ENCODE measurements at places on chromosomes 2 and 18. TPM values are rescaled to one million over a fixed set of nuclear protein-coding genes. Genes with fewer than 3 reads are reported as not detected.

DNA sequence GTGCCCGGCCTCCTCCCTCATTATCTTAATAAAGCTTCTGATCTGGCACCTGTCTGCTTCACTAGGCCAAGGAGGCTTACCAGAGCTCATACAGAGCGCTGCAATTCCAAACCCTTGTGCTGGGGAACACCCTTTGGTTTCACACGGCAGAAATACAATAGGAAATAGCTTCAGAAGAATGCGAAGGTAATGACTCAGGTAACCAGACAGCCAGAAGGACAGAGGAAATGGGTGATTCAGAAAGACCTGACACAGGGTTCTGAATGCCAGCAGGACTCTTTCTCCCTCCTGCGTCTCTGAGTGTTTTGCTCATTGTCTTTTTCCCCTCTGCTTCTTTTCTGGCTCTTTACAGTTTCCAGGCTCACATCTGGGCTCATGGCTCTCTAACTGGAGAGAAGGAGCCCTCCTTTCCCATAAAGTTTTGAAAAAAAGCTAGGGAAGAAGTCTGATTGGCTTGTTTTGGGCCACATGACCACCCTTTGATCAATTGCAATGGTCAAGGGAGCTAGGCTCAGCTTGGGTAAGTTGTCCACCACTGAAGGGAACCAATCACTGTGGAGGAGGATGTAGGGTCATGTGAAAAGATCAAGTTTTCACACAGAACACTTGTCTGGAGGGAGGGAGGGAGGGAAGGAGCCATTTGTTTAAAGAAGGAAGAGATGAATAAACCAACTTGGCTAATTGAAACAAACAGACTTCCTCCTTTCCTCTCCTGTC lies 90.5 kb upstream of the UPP2 start:
- no peak for DNase-seq

- no peak for DNase-seq
Measured at GRCh38 chr18:70462078-70462439, 173.2 kb downstream of the SOCS6 start.

- no peak for DNase-seq
Measured at GRCh38 chr2:206721256-206721920, 3.2 kb upstream of the DYTN start.

DNA sequence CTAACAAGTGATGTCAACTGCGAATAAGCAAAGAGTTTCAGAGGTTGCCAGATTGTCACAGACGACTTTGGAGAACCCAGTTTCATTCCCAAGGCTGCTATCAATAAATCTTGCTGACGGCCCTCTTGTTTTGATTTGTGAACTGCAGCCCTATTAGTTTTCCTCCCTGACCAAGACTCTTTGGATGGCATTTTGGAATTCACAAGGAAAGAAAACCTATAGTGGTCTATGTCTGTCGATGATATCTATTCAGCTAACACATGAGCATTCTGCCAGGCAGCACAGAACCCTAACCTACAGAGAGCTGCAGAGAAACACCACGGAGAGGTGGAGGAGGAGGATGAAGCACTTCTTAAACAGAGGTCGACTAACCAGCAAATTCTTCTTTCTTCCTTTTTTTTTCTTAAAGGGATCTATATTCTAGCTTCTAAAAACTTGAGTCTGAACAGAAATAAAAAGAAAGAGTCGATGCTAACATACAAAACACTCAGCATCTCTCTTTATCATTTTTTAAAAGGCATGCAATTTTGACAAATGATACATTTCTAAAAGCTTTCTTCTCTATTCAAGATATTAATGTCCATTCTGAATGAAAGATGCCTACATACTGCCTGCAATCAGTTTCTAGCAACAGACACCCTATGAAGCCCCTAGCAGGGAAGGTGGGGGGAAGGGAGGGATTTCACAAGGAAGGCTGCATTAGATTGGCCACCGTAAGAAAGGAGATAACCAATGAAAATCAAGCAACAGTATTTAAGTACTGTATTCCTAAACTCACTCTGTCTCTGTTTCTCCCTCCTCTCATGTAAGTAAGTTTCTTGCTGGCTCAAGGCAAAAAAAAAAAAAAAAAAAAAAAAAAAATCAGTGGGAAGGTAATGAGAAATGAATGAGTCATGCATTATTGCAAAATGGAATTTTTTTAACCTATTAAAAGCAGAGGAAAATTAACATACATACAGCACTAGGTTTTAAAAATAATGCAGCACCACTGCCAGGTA lies 83.0 kb upstream of the CHRNA1 start:
- DNase-seq = no peak

DNA sequence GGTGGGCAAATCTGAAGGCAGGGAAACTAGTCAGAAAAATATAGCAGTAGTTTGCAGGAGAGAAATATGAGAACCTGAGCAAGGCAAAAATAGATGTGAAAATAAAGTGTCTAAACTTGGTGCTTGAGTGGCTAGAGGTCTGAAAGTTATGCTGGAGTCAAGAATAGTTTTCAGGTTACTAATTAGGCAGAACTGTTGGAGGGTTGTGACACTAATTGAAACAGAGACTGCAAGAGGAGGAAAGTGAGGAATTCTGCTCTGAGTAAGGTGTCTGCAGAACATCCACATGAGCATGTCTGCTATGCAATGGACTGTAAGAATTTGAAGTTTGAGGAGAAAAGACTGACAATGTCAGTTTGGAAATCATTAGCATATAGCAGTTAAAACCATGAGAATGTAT lies 444.0 kb upstream of the LRRTM1 start:
- no peak for DNase-seq

DNA sequence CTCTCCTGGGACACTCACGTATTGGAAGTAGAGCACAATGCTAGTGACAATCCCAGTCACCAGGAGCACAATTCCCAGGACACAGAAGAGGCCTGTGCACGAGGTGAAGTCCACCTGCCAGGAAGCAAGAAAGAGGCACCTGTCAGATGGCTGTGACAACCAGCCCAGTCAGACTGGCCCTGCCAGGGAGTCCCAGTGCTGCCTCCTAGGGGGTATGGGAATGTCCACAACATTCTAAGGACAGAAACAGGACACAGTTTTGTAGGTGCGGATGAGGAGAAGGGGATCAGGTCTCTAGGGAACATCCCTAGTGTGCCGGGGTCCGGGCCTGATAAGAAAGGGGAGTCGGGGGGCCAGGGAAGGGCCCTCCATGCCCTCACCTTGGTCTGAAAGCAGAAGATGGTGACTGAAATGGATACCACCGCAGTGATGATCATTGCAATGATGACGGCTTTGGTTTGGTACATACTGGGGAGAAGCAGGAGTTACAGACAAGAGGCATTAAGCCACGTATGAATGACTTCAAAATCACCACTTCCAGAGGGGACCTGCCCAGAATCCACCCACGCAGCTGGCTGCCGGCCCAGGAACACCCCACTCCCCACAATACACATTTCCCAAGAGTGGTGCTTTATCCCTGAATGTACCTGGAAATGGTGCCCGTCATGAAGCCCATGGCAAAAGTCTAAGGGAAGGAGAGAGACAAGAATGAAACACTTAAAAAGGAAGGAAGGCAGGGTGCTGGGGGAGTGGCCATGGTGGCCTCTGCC lies 6.9 kb downstream of the PNKD start:
- DNase-seq = no peak

DNA sequence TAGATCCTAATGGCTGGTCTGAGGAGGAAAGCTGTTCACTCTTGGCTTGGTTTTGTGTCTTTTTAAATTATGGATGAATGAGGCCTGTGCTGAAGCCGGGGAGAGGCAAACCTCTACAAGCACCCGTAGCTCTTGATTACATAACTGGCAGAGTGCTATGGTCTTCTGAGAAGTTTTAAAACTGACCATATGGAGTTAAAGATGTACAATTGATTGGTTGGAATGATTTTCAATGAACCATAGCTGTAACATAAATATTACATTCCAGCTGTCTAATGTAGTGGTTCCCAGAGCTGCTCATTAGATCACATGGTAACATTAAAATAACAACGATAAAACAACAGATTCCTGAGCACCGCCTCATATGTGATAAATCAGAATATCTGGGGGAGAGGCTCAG lies 71.1 kb upstream of the MAP4K3 start:
- DNase-seq = no peak

GRCh38 chr2:205808486-205809121 lies 126.3 kb downstream of the NRP2 start:
- no peak for DNase-seq

DNA sequence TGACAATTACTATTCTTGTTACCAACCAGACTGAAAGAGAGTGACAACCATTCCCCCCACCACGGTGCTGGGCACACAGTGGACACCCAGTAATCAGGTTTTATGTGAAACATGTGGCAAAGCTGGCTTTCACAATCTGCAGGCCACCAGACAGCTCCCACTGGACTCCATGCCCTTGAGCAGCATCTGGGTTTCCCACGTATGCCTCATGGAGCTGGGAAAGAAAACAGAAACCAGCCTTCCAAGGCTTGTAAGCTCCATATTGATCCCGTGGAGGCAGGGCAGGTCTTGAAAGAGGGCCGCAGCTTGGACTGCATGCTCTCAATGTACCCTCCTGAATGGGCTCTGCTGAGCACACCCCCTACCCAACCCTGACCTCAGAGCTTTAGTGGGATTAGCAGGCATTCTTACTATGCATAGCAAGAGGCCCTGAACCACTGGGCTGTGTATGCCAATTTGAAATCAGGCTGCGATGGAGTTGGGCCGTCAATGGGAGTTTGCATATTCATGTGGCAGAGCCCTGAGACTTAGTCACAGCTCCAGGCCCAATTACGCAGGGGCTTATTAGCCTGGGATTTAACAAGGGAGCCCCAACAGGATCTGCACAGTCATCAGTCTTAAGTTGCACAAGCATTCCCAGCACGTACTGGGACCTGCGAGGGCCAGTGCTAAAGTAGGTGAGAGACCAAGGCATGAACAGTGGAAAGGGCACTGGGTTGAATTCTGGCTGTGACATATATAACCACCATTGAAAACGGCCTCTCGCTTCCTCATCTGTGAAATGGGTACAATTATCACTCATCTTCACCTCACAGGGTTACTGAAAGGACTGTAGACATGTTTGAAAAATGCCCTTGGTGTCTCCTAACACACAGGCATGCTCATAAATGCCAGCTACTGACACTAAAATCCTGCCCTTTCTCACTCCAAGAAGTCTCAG lies 10.5 kb downstream of the C1QL2 start:
- DNase-seq = no peak

GRCh38 chr2:1799174-1799573 lies 54.9 kb upstream of the PXDN start:
- DNase-seq = no peak

DNA sequence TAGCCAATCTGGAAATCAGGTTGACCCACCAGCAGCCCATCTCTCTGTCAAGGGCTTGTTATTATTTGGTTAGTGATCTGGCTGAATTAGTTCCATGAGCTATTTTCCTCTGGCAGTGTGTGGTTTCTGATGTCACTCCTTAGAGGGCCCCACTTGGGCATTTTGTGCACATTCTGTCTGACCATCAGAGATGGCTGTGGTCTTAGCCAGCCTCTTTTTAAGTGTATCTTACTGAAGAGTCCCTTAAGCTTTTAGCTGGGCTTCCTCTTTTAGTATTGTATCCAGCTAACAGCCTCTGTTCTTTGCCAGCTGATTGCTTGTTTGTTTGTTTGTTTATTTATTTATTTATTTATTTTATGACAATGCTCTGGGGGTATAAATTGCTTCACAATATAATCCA lies 951.1 kb upstream of the CNTNAP5 start:
- no peak for DNase-seq

DNA sequence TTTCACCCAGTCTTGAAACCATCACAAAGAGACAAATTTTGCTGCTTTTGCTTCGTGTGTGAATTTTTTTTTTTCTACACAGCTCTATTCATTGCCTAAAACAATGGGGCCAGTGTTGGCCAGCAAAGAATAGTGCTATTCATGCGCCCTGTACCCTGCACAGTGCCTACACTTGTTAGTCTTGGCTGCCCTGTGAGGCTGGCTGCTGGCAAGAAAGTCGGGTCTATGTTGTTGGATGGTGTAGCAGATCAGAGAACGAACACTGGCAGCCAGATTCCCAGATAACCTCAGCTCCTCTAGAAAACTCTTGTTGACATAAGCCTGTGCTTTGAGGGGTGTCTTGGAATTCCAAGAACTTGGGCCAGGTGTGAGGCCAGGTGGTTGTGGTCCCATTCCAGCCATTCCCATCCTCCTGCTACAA lies 455.7 kb upstream of the TCF4 start:
- no peak for DNase-seq

- DNase-seq = no peak
Measured at GRCh38 chr2:197890168-197890567, 85.8 kb downstream of the PLCL1 start.

GRCh38 chr2:10330700-10331026 lies 28.0 kb downstream of the HPCAL1 start:
- DNase-seq = no peak

GRCh38 chr2:194104687-194105086 lies 1552.3 kb upstream of the SLC39A10 start:
- no peak for DNase-seq

- DNase-seq = no peak
Measured at GRCh38 chr2:144233317-144233716, 286.6 kb downstream of the ZEB2 start.

GRCh38 chr18:688323-688722 lies 24.1 kb downstream of the ENOSF1 start:
- DNase-seq = no peak

GRCh38 chr18:31595121-31595771 lies 3.6 kb downstream of the TTR start:
- DNase-seq = no peak

DNA sequence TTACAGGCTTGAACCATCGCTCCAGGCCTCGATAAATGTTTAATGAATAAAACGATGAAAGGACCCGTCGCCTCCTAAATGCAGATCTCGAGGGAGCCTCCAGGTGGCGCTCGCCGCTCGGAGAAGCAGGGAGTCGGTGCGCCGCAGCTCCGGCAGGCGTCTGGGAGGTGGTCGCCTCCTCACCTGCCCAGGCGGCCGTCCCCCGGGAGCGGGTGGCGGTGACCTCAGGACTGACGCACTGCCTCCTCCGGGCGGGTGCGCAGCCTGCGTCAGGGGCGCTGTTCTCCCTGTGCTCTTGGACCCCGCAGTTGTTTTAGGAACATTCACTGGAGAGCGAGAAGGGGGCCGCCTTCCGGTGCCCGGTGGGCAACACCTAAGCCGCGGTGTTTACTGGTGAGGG lies 38.6 kb upstream of the POLE4 start:
- peak; percentile 73 for DNase-seq

- no peak for DNase-seq
Measured at GRCh38 chr2:60806595-60806987, 50.5 kb downstream of the PAPOLG start.

GRCh38 chr2:126303113-126303512 lies 352.8 kb upstream of the GYPC start:
- no peak for DNase-seq

Gene GNAL
- total RNA-seq = 2.6 TPM

Gene DNPEP
- total RNA-seq = 96.1 TPM

Gene ALPG
- 1.7 TPM for total RNA-seq

Gene B3GNT7
- 244 TPM for total RNA-seq

Gene TMEM185B
- 14.4 TPM for total RNA-seq

Gene TRIP12
- 180 TPM for total RNA-seq

Gene KCNG2
- 0.32 TPM for total RNA-seq

Gene EFEMP1
- total RNA-seq = 16.2 TPM

Gene ERFE
- total RNA-seq = not detected

Gene MYO1B
- total RNA-seq = 75.0 TPM

Gene AQP12A
- 9.0 TPM for total RNA-seq

Gene REG1B
- not detected for total RNA-seq

Gene CMPK2
- 2.6 TPM for total RNA-seq

Gene SCN7A
- 6.7 TPM for total RNA-seq

Gene RAX
- total RNA-seq = not detected

Data from colonic mucosa (tissue), 4 donors.